ENCODE measurements at places on chromosomes 2 and 18. TPM values are rescaled to one million over a fixed set of nuclear protein-coding genes. Genes with fewer than 3 reads are reported as not detected.

KLHL41 gene
- not detected for total RNA-seq

UPP2 gene
- total RNA-seq, result not detected

CUL3 gene
- total RNA-seq, result 83.4 TPM

ACTG2 gene
- total RNA-seq, result 0.63 TPM

PTGR3 gene
- total RNA-seq, result 9.2 TPM

DNA sequence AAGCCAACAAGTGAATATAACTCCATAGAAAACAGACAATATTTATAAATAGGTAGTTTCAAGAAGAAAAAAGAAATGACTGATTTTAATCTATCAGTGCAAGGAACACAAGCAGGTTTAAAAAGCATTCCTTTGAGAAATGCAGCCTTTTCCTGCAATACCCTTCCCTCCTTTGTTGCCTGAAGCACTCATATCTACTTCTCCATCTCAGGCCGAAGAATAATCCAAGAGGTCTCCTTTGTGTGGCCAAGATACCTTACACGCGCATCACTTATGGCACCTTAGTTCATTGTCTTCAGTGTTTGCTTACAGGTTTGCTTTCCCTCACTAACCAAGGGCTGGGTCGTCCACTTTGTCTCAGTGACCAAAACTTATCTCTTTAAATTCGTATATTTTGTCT is 93.0 kb downstream of the MAIP1 start:
- DNase-seq, result no peak

GRCh38 chr2:160165081-160165480 is 35.0 kb downstream of the ITGB6 start:
- no peak for DNase-seq

DNA sequence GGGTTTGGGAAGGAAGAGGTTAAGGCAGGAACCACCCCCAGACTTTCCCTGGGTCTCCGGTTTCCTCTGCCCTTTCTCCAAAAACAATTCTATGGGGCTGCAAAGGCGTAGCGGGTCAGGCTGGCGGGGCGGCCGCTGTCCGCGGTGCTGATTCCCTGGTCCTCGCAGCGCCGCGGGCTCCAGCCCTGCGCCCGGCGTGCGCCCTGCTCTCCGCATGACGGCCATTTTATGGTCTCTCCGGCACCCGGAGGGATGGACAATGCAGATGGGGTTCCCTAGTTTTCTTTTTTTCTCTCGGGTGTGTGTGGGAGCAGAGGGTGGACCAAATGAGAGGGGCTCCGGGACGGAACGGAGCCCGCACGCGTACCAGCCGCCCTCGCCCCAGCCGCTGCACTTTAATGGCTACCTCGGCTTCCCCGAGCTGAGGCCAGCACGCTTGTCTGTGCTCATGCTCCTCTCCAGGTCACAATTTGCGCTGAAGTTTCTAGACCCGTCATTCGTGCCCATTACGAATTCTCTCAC is 1.6 kb downstream of the ST8SIA3 start:
- no peak for DNase-seq

DNA sequence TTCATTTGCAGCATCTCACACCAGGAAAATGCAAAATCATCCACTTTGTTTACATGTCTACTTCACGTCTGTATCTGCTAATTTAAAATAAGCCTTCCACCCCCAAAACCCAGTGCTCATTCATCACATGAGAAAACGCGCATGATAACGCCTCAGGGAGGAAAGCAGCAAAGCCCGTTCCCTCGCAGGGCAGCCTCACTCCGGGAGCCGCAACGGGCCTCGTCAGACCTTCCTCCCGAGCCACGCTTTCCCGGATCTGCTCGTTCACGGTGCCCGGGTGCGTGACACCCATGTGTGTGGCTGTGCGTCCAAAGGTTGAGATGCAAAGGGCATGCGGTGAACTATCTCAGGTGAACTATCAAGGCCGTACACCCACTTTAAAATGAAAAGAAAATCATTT is 59.8 kb downstream of the NDUFA10 start:
- no peak for DNase-seq

GRCh38 chr2:112877423-112877822 is 33.5 kb upstream of the IL37 start:
- DNase-seq, result no peak

GRCh38 chr2:224645722-224646121 is 60.6 kb upstream of the CUL3 start:
- no peak for DNase-seq
